Myocyte (in vitro differentiated cells): ENCODE measurements at places on chromosomes 12 and 14.

DNA sequence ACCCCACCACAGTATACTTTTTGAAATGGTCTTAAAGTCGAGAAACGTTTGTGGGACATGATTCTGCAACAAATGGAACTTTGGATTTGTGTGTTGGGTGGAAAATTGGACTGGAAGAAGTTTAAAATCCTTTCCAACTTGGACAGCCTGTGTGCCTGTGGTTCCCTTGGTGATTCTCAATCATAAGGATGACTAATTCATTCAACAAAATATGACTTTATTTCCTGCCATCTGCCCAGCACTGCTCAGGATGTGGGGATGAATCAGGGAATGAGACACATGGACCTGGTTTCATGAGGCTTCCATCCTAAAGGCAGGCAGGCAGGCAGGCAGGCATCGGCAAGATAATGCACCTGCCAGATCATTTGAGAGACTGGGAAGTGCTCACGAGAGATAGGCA is 57.3 kb upstream of the TMEM132D start:
- DNase-seq = no peak

DNA sequence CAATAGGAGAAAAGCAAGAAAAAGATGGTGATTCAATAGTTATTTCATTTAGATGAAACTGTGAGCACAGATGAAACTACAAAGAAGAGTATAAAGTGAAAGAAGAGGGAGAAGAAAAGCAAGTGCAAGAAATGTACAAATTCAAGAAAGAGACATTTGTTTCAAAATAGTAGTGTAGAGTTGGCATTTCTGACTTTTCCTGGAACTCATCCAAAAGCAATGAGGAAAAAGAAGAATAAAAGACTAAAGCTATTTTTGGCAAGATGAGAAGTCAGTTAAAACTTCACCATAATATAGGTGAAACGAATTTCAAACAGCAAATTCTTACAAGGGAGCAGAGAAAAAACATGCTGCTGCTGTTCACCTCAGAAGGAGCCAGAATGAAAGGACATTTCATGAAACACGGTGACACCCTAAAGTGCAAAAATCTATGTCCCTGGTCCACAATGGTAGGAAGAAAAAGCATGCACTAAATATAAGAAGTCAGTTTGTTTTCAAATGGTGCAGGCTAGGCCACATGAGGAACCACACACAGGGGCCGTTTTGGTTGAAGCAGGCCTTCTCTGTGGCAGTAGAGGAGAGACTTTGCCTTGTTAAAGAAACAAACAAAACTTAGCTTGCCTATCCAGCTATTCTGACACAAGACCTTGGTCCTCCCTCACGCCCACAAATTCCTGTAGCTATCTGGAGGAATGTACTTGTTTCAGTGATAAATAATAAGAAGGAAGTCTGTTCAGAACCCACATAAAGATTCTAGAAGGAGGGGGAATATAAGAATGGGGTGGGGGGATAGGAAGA is 11.1 kb upstream of the CMAS start:
- DNase-seq = peak; percentile 21

- DNase-seq = no peak
Measured at GRCh38 chr12:53004582-53004981, 1.7 kb upstream of the EIF4B start.

- no peak for DNase-seq
Measured at GRCh38 chr14:38941488-38941887, 161.5 kb downstream of the SEC23A start.

GRCh38 chr12:82057770-82058169 is 298.6 kb upstream of the PPFIA2 start:
- DNase-seq = no peak

- no peak for DNase-seq
Measured at GRCh38 chr14:56992332-56992820, 182.1 kb upstream of the OTX2 start.

DNA sequence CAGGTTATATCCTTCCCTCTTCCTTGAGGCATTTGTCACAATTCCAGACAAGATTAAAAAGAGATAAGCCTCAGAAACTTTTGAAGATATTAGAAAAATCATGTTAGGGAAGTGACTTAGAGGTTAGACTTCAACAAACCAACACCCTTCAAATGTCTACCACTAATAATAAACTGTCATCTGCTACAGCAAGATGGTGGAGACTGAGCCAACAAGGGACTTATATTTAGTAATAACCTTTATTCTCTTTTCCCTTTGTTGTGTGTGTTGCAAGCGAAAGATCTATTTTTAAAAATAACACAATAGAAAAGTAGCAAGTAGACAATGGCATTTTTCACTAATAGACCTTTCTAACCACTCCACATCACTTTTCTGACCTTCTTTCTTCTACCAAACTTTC is 28.6 kb downstream of the PRICKLE1 start:
- peak; percentile 18 for DNase-seq

GRCh38 chr12:90858252-90858651 is 96.7 kb downstream of the CCER1 start:
- DNase-seq = peak; percentile 18

DNA sequence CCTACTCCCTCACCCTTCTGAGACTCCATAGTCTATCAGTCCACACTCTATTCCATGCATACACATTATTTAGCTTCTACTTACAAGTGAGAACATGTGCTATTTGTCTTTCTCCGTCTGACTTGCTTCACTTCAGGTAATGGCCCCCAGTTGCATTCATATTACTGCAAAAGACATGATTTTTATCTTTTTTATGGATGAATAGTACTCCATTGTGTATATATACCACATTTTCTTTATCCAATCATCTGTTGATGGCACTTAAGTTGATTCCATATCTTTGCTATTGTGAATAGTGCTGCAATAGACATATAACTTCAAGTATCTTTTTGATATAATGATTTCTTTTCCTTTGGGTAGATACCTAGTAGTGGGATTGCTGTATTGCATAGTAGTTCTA is 171.8 kb downstream of the DACT1 start:
- DNase-seq = no peak

GRCh38 chr14:81342850-81343580 is 57.1 kb downstream of the STON2 start:
- peak; percentile 16 for DNase-seq

GRCh38 chr12:2805143-2805520 is 7.3 kb upstream of the ITFG2 start:
- no peak for DNase-seq

GRCh38 chr12:4271717-4272423 is 1.7 kb upstream of the CCND2 start:
- DNase-seq = peak; percentile 72

DNA sequence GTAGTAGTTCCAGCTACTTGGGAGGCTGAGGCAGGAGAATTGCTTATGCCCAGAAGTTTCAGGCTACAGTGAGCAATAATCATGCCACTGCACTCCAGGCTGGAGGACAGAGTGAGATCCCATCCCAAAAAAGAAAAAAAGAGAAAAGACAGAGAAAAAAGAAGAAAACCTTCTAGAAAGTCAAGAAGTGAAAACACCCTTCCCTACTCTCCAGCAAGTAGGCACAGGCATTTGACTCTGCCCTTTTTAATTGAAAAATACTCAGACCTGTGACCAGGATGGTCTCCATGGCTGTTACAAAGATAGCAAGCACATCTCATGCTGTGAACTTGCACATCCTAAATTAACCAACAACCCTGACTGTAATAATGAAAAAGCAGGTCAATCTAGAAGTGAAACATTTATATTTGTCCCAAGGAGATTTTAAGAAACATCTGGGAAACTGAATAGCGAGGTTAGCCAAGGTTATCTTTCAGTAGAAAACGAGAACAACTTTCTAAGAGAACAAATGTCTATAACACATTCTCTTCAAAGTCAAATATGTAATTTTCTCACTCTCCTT is 2.0 kb downstream of the TMTC1 start:
- DNase-seq = no peak

GRCh38 chr12:22835431-22835830 is 210.5 kb downstream of the ETNK1 start:
- no peak for DNase-seq

DNA sequence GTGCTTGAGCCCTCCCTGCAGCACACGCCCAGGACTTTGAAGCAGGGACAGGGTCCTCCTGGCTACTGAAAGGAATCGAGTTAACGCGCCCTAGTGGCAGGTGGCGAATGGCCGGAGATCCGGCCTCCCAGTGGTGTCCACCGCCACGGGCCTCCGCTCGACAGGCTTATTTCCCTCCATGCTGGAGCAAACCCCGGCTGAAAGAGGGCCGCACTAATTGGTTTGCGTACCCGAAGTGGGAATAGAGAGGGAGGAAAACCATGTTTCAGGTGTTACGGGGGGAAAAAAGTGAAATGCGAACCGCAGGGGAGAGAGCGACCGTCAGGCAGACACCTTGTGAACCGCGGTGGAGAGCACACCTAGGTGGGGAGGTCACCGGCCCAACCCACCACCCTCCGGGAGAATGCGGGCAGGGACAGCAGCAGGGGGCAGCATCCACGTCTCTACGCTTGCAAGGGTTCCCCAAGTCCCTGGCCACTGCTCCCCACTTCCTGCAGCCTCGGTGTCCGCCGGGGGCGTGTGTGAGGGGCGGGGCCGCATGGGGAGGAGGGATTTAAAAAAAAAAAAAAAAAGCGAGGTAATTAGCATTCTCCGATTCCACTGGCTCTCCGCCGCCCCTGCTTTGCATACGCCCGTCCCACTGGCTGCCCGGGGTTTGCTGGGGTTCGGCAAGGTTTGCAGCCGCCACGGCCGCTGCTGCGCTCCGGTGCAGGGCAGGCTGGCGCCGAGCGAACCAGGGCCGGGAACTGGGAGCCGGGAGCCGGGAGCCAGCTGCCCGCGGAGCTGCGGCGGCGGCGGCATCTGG is 224.6 kb upstream of the CRY1 start:
- peak; percentile 76 for DNase-seq

DNA sequence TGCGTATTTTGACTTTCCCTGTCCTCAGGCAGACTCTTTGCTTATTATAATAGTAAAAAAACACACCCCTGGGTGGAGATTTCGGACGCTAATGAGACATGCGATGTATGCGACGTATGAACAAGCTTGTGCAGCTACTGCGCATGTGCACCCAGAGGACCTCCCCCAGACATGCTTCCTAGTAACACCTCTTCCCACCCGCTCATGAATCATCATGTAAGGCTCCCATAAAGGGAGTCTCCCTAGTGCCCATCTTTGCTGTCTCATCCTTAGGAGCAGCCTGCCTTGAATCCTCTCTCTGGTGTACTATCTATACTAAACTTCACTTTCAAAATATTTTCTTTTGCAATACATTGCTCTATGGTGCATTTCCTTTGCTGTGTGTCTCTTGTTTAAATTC is 210.1 kb downstream of the TMEM132D start:
- DNase-seq = no peak

DNA sequence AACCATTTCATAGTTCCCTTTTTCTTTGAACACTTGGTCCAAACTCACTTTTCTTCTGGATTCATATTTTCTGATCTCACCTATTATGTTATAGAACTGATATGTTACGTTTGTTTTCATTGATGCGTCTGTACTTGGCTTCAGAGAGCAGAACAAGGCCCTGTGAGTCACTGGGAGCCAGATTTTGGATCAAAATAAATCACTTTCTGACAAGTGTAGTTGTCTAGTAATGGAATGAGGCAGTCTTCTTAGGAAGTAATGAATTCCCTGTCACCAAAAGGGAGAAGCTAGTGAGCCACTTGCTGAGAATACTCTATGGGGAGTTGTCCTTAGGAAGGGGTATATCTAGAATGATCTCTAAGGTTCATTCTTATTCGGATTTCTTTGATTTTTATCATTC is 10.2 kb downstream of the BICD1 start:
- DNase-seq = peak; percentile 21

DNA sequence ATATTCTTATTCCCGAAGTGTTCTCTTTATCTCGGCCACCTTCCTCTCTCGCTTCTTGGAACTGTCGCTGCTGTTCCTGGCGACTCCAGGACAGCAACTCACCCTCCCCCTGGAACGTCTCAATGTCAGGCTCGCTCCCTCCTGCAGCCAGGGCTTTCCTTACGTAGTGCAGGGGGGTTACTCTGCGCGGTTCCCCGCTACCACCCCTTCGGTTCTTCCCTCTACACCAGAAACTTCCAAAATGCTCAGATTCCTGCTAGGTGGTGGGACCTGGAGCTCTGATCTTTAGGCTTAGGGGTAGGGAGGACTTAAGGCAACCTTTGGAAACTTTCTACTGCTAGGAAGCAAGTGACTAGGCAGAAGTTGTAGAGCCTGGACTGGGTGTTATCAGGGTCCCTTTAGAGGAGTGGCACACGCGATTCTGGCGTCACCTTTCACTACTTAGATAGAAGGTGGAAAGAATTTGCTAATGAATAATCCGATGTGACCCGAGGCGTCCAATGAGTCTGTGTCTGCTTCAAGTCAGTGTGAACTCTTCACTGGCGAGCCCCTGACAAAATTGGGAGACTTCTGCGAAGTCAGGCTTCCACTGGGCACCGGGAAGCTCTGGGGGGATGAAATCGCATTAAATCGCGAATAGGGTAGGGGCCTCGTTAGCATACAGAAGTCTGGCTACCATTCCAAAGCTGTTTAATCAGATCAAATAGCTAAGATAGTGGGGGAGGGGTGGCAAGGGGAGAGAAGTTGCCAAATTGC is 900 bp upstream of the DPF3 start:
- no peak for DNase-seq

DNA sequence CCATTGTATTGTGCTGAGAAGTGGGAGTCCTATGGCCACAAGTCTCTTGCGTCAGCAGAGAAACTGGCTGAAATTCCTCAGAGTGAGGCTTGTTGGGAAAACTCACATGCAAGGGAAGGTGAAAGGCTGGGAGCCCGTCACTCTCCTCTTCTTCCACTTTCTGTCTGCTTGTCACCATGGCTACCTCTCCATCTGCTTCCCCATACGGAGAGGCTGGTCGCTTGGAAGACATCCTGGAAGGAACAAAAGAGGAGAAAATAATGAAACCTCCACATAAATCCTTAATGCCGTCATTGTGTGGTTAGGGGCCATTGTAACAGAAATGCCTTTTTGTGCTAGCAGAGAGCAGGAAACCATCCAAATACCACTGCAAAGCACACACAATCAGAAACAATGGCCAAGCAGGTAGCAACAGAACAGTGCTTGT is 53.7 kb downstream of the SOX5 start:
- no peak for DNase-seq

DNA sequence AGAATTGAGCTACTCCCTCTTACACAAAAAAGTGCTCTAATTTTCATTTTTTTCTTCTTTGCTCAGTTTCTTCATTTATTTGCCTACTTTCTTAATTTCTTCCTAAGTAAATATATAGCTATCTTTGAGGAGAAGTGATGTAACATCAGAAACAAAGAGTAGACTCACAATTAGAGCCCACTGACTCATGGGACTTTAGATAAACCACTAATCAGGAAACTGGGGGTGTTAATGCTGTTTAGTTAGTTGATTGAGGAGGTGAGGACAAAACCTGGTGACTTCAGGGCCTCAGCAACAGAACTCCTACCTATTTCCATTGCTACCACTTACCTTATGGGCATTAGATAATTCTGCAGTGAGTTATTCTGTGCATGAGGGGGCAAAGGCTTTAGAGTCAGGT is 151.7 kb downstream of the MON2 start:
- no peak for DNase-seq
